Gastrocnemius medialis (tissue), 4 donors: ENCODE measurements at places on chromosomes 1 and 21. TPM values are rescaled to one million over a fixed set of nuclear protein-coding genes. Genes with fewer than 3 reads are reported as not detected.

DNA sequence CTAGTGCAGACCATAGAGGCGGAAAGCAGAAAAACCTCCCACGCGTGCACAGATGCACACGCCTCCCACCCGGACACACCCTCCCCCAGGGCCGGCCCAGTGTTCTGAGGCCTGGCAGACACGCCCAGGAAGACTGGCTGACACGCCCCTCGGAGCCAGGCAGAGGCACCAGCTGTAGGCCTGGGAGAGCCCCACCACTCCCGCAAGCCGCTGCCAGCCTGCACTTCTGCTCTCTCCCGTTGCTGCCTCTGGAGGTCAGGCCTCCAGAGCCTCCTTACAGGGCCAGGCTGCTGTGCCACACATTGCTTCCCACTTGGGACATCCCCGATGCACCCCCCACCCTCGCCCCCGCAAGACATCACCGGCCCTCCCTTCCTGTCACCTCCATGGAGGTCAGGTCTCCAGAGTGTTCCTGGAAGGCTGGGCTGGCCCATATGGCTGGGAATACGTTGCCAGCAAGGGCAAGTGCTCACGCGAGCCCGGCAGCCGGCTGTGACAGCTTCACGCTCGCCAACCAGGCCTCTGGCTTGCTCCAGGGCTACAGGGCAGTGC is 40.4 kb downstream of the CASZ1 start:
- DNase-seq: peak; percentile 39

DNA sequence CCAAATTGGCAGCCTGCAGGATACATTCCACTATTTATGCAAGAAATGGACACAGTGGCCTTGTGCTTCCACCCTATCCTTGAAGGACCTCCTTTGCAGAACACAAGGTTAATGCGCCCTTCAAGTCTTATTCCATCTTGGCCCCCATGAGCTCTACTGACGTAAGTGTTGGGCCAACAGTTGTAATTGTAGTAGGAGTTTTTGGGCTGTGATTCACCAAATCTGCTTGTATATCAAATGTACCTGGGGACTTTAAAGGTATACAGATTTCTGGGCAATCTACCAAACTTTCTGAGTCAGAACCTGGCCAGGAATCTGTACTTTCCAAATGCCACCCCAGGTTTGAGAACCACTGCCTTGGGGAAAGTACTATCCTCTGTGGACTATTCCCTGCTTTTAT is 100.9 kb upstream of the MARK1 start:
- no peak for DNase-seq

- no peak for DNase-seq
Measured at GRCh38 chr1:67814121-67814772, 19.0 kb downstream of the GNG12 start.

DNA sequence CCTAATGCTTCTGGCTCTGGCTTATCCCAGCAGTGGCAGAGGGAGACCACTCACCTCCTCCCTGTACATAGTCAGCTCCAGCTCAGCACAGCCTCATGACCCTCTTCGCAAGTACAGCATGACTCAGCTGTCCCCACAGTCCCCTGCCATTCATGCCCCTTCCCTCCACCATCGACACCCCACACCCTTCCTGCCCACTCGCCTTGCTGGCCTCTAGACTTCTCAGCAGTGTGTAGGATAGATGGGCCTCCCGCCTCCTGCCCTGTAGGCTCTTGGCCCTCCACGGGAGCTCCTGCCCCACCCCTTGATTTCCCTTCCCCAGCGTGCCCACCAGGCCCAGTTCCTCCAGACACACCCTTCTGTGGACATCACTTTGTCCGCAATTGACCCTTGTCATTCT is 9.8 kb downstream of the NPR1 start:
- no peak for DNase-seq

- no peak for DNase-seq
Measured at GRCh38 chr1:155776414-155776813, 80.6 kb downstream of the GON4L start.

DNA sequence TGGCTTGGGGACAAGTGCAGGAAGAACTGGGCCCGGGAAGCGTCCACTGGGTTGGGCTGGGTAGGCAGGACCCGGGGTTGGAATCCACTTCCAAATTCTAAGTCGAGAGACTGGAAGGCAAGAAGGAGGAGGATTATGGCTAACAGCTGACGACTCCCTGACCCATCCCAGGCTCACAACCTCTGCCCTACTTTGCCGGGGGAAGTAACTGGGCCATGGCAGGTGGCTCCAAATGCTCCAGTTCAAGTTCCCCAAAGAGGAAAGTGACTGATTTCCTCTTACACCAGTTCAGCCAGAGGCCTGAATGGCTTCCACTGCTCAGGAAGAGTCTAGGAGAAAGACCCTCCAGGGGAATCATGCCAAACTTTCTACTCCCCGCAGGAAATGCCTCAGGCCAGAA is 11.4 kb downstream of the EMC1 start:
- peak; percentile 20 for DNase-seq

The MTHFR gene
- total RNA-seq: 10.2 TPM

DNA sequence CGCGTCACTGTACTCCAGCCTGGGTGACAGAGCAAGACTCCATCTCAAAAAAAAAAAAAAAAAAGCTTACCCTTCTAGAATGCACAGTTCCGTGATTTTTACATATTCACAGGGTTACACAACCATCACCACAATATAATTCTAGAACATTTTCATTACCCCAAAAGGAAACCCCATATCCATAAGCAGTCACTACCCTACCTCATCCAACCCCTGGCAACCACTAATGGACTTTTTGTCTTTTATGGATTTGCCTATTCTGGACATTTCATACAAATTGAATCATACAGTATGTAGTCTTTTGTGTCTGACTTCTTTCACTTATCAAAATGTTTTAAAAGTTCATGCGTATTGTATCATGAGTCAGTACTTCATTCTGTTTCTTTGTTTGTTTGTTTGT is 22.8 kb downstream of the SYF2 start:
- no peak for DNase-seq

The CFH gene
- 35.1 TPM for total RNA-seq

DNA sequence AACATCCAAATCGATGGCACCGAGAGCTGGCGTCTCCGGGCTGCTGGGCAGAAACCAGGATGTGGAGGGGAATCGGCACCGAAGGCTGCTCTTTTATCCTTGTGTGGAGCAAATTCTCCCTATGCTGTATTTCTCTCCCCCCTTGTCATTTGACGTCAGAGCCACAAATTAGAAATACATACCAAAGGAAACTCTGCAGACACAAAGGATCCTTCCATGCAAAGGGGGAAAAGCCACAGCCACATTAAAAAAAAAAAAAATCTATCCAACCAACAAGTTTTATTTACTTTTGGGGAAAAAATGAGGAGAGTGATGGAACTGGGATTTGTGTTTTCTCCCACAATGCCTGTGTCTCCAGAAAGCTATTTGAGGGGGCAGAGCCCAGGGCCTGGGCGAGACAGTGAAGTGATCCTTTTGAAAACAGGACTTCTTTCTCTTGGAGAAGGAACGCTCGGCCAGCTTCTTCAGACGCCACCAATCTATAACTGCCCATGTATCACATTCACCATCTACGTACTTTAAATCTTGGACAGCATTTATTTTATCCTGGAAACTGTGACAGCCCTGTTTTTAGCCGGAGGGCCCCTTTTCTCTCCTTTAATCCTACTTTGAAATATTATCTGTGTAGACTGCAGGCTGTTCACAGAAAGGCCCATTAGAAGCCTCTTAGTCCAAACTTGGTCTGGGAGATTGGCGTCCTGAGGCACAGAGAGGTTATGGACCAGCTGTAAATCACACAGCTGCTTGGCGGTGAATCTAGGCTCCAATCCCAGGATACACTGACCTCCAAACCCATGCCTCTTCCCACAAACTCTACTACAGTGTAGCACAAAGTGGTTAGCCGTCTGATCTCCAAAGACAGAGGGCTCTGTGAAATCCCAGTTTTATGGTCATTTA is 4.5 kb downstream of the KANK4 start:
- DNase-seq: no peak

GRCh38 chr1:226481133-226481532 is 67.4 kb upstream of the STUM start:
- no peak for DNase-seq

GRCh38 chr21:18705971-18706370 is 302.4 kb upstream of the TMPRSS15 start:
- no peak for DNase-seq

The BSND gene
- not detected for total RNA-seq

GRCh38 chr1:58778385-58779000 is 5.4 kb downstream of the JUN start:
- DNase-seq: no peak

The CD1D gene
- 0.58 TPM for total RNA-seq

DNA sequence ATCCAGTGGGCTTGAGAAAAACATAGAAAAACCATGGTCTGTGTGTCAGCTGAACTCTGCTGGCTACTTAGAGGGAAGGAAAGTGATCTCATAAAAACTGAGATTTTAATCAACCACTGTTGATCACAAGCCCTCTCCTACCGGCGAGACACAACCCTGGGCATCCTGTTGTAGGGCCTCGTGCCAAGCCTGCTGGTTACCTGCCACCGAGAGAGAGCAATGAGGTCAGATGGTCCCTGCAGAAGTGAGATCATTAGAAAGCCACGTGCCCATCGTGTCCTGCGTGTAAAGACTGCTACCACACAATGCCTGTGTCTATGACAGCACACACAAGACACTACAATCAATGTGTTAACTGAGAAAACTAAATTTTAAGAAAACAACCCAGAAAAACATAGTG is 41.7 kb upstream of the GPR153 start:
- no peak for DNase-seq

GRCh38 chr1:89598450-89599331 is 34.2 kb upstream of the LRRC8C start:
- no peak for DNase-seq

The OR10J1 gene
- not detected for total RNA-seq

The PLEKHN1 gene
- total RNA-seq: 0.23 TPM

DNA sequence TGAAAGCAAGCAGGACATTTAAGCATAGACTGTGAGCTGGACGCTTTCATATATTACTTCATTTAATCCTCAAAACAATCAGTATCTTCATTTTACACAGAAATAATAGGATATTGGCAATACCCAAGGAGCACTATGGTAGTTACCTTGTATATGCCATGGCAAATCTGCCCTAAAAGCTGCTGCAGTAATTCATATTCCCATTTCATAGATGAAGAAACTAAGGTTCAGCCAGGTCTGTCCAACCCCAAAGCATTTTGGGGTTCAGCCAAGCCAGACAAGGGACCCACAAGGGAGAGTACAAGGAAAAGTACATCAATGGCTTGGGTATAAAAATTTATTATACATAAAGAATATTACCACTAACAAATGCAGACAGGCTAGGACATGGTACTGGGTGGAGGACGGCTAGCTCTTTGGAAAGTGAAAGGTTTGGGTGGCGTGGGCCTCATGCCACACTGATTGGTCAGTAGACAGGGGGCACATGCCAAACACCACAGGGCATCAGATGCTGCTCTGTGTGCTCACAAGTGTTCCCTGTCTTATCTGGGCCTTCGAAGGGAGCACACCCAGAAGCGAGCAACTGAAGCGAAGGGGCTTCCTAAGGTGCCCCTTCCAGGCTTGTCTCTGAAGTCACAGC is 23.9 kb upstream of the PTAFR start:
- DNase-seq: no peak

DNA sequence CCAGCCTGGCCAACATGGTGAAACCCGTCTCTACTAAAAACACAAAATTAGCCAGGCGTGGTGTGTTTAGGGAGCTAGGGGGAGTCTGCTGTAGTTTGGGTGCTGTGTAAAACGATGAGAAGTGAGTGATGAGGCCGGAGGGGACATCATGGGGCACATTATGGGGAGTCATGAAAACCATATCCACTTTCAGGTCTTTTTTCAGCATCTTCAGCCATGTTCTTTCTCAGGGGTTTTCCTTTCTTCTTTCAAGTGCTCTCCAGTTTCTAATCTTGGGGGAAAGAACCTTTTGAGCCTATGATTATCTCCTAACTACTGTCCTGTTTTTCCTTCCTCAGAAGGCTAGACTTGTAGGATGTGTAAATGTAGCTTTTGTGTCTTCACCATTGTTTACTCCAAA is 14.4 kb downstream of the KDM4A start:
- no peak for DNase-seq

- no peak for DNase-seq
Measured at GRCh38 chr1:99691175-99691574, 45.3 kb downstream of the PALMD start.

DNA sequence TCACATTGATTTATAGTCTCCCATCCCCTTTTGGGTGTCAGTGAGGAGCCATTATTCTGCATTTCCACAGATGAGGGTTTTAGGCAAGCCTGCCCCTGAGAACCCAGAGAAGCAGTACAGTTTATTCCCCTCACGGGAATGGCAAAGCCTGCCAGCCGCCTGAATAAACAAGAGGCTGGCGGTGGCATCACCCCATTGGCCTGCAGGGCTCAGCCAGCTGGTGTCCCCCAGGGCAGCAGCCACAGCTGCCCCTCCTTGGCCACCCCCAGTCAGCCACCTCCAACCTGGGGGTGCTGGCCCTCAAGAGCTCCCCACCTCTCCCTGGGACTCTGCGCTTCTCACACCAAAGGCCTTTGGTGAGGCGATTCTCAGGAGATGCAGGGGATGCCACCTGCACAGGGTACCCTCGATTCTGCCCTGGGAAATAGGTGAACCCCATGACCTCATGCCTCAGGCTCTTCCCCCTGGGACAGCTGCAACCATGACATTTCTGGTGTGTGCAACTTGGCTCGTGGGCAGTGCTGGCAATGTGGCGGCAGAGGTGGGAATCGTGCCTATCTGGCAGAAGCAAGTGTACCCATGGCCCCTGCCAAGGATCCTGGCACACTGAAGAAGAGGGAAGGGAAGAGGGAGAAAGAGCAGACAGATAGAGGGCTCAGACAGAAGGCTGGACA is 14.0 kb downstream of the OLFML2B start:
- DNase-seq: peak; percentile 34
